ENCODE measurements at places on chromosomes 12 and 14.

- DNase-seq: peak; percentile 27
Observed at GRCh38 chr12:71445071-71445470, 5.5 kb downstream of the LGR5 start.

GRCh38 chr14:99794151-99794780, 1.1 kb downstream of the EML1 start:
- DNase-seq: peak; percentile 28

GRCh38 chr12:23760495-23760894, 189.0 kb downstream of the SOX5 start:
- no peak for DNase-seq

- no peak for DNase-seq
Observed at GRCh38 chr14:52939427-52939826, 11.4 kb downstream of the FERMT2 start.

- no peak for DNase-seq
Observed at GRCh38 chr12:57431654-57432188, 878 bp upstream of the R3HDM2 start.

- DNase-seq: no peak
Observed at GRCh38 chr12:88958946-88959345, 378.7 kb upstream of the KITLG start.

- DNase-seq: peak; percentile 33
Observed at GRCh38 chr12:67747869-67748742, 99.6 kb downstream of the DYRK2 start.

- DNase-seq: no peak
Observed at GRCh38 chr14:94569381-94570001, 8.2 kb downstream of the SERPINA4 start.

DNA sequence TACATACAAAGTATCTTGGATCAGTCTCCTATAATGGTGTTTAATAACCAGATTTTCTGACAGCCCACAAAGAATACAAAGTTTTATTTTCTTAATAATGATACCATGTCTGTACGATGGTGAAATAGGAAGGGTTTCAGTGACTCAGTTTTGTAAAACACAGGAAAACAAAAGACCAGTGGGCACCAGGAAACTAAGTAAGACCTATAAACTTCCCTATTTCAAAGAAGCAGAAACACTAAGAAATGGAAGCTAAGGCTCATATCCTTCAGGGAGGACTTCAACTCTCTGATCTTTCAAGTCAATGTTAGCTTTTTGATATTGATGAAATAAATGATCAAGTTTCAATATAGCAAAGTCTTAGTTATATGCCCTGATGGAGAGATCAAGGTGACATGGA, 196.0 kb downstream of the DUSP6 start:
- no peak for DNase-seq

GRCh38 chr12:130764073-130764472, 48.0 kb upstream of the RIMBP2 start:
- DNase-seq: peak; percentile 39

DNA sequence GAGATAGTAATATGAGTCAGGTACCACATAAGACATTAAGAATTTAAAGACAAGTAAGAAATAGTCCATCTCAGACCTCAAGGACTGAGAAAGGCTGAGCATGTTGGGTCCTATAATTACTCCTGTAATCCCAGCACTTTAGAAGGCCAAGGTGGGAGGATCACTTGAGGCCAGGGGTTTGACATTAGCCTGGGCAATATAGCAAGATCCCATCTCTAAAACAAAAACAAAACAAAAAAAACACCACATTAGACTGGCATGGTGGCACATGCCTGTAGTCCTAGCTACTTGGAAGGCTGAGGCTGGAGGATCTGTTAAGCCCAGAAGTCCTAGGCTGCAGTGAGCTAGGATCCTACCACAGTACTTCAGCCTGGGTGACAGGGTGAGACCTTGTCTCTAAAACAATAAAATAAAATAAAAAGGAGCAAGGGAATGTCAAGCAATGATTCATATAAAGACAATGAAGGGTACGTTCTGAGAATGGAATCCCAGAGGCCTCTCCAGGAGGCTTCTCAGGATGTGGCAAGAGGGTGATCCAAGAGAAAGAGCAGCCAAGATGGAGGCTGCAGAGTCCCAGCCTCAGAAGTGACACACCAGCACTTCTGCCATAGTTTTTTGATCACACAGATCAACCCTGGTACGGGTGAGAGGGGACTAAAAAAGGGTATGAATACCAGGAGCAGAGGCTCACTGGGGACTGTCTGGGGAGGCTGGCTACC, 206.4 kb downstream of the CRADD start:
- peak; percentile 74 for DNase-seq

DNA sequence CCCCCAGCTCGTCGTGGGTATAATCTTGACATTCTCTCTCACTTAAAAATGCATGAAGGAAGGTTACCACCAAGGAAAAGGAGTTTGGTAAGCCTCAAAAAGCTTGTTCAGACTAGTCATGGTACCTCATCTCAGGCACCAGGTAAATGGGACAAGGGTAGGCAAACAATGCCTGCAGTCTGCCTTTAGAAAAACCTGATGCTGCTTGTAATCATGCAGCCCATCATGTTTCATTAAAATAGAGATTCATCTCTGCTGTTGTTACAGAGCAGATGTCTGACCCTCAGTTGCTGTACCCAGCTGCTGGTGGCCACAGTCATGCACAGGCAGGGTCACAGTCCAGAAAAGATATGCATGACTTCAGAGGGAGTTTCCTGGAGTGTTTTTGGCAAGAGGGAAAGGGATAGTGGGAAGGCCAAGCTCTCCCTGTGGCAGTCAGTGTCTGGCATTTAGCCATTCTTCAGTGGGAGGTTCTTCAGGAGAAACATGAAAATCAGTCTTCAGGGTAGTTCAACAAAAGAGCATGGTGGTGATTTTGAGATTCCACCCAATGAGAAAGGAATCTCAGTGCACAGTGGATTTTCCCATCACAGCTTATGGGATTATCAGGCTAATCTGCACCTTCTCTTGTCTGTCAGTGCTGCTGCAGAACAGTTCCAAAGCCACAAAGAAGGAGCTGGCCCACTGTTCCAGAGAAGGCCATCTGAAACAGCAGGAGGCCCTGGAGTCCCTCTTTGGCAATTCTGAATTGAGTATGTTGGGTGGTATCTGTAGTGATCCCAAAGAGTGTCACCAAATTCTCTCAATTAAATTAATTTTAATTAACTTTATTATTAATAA, 202.7 kb upstream of the FRMD6 start:
- peak; percentile 73 for DNase-seq

- DNase-seq: no peak
Observed at GRCh38 chr14:23380197-23380914, 3.5 kb downstream of the CMTM5 start.

DNA sequence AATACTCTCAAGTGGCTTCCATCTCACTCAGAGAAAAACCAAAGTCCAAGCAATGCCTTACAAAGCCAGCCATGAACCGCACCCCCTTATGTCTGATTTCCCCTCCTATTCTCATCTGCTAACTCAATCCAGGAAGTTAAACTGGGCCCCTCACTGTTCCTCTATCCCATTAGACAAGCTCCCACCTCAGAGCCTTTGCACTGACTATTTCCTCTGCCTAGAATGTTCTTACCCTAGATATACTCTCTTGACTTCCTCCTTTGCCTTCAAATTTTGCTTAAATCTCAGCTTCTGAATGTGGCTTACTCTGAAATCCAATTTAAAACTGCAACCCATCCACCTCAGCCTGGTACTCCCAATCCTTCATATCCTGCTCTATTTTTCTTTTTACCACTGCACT, 257.0 kb upstream of the USP15 start:
- DNase-seq: no peak

- peak; percentile 73 for DNase-seq
Observed at GRCh38 chr12:42588524-42589464, 752 bp downstream of the PRICKLE1 start.

DNA sequence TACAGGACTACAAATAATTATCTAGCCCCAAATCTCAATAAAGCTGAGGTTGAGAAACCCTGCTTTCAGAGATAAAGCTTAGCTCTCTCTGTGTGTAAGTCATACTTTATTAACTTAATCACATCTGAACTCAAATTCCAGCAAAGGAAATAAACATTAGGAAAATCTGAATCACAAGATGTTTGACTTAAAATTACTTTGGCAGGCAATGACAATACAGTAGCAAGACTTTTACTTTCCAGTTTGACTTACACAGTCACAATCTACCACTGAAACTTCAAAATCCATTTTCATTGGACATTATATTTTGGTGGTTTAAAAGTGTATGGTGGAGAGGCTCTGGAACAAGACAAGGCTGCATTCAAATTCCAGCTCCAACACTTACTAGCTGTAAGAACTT, 11.4 kb downstream of the TMEM116 start:
- DNase-seq: peak; percentile 29

- DNase-seq: no peak
Observed at GRCh38 chr12:130334937-130335336, 2.8 kb upstream of the PIWIL1 start.

DNA sequence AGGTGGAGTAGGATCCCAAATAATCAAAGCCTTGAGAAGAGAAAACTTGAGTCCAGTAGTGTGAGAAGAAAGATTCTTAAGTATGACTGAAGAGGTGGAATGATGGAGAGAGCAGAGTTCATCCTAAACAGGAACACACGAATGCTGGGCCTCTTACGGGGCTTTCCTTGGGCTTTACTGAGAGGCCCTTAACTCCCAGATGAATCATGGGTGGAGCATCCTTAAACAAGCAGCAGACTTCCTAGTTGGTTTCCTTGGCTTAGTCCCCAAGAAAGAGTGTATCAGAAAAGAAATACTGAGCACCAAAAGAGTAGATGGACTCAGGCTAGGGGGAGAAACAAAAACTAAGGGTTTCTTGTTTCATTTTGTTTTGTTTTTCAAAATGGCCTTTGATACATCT, 132.5 kb downstream of the GPR135 start:
- peak; percentile 90 for DNase-seq

DNA sequence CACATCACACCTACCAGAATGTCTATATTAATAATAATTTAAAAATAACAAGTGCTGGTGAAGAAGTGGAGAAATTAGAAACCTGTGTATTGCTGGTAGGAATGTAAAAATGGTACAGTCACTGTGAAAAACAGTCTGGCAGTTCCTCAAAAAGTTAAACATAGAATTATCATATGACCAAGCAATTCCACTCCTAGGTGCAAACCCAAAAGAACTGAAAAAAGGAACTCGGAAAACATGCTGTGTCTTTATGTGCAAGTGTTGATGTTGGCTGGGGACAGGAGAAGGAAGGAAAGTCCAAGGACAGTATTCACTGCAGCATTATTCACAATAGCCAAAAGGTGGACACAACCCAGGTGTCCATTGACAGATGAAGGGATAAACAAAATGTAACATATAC, 146.5 kb downstream of the TTC7B start:
- DNase-seq: no peak

DNA sequence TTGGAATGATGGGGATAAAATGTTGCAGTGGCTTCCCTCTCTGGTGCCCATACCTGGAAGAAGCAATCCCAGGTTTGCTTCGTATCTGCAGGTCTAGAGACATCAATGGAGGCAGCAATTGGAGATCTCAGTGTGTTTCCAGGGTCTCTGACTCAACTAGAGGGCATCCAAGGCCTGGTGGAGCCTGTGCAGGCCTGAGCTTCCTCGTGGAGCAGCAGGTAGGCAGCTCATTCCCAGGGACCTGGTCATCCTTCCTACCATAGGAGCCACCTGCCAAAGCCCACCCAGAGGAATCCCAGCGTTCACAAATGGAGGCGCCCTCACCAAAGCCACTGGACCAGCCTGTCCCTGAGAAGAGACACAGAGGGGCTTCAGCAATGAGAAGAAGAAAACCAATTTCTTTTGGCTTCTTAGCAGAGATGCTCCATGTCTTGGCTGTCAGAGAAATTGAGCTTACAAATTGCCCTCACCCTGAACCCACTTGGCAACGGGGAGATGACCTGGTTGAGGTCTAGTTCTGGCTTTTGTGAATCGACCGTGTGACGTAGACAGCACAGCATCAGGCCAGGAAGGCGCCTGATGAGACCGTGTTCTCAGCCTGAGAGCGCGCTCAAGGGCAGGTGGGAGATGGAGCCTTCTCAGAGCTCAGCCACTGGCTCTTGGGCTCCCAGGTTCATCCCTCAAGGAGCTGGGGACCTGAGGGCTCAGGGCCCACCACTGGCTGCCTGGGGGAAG, 283.6 kb downstream of the DPF3 start:
- DNase-seq: no peak

DNA sequence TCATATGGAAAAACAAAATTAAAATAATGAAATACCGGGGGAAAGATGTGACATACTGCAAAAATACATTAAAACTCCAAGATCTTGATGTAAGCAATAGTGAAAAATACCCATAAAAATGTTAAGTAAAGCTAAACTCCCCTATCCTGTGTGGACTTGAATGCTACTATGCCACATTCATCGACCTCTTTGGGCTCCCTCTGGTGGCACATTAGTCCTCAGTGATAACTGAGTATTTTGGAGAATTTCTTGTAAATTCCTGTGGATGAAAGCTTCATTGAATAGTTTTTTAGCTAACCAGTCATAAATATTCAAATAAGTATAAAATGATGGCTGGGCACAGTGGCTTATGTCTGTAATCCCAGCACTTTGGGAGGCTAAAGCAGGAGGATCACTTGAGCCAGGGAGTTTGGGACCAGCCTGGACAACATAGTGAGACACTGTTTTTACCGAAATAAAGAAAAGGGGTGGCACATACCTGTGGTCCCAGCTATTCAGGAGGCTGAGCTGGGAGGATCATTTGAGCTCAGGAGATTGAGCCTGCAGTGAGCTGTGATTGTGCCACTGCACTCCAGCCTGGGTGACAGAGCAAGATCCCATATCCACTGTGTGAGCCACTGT, 42.4 kb upstream of the SGPP1 start:
- peak; percentile 85 for DNase-seq

DNA sequence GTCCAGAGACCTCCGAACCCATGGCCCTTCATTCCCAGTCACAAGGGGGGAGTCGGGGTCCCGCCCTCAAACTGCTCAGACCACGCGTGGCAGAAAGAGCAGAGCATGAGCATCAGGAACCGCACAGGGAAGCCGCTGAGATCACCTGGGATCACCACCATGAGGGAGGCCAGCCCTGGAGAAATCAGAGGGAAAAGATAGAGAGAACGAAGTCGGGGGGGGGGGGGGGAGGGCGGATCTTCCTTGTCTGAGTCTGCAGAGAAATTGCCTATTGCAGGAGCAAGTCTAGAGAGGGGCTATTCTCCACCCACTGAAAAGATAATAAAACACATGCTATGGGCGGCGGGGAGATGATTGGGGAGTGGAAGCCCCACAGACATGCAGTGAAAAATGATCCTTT, 884 bp upstream of the TMEM132C start:
- DNase-seq: no peak

DNA sequence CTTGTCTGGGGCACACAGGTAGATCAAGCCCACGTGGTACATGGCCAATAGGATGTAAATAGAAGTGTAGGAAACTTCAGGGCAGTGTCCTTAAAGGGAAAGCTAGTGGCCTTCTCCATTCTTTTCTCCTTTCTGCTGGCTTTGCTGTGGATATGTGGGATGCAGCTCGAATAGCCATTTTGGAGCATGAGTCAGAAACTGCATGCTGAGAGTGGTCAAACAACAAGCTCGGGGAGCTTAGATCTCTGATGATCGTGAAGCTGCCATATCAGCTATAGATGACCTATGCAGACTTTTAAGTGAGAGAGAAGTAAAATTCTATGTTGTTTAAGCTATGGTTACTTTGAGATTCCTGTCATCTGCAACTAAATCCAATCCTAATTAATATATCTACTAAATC, 241.3 kb upstream of the DAAM1 start:
- DNase-seq: no peak

- DNase-seq: no peak
Observed at GRCh38 chr12:120662879-120663278, 22.5 kb downstream of the CABP1 start.

- peak; percentile 92 for DNase-seq
Observed at GRCh38 chr14:33792720-33793368, 158.0 kb downstream of the EGLN3 start.

GRCh38 chr12:33439587-33440011, at the start of gene SYT10:
SYT10 (minus strand) TSS chr12:33439819; CDS start chr12:33439522, 297 bp downstream.
- peak; percentile 14 for DNase-seq
